Testis (tissue), 5 donors: ENCODE measurements at places on chromosomes 7 and 10. TPM values are rescaled to one million over a fixed set of nuclear protein-coding genes. Genes with fewer than 3 reads are reported as not detected.
A peak's percentile ranks its signal among the peaks of the same experiment; 100 is the strongest.

DNA sequence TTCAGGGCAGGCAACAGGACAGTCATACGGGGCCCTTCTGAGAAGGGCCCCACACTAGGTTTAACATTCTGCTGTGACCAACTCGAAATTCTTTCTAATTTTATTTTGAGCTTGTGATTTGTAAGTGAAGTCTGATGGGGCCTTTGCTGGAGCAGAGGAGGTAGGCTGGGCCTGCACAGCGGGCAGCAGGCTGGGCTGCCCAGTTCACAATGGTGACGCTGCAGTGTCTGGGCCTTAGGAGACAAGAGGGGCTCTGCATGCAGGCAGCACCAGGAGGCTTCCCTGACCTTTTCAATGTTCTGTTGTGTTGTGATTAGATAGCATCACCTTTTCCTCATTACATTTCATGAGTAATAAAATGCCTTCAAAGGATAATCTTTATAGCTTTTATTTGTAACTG lies 175.1 kb downstream of the CXCL12 start:
- H3K4me3 ChIP-seq: no peak overlapping the region
- DNase-seq: no peak
- H3K27ac ChIP-seq: no peak overlapping the region
- H3K4me1 ChIP-seq: peaks cover 19% of the 10 kb centered on the region
- no peaks in the 10 kb centered on the region for H3K27me3 ChIP-seq
- H3K36me3 ChIP-seq: no peaks in the 10 kb centered on the region

DNA sequence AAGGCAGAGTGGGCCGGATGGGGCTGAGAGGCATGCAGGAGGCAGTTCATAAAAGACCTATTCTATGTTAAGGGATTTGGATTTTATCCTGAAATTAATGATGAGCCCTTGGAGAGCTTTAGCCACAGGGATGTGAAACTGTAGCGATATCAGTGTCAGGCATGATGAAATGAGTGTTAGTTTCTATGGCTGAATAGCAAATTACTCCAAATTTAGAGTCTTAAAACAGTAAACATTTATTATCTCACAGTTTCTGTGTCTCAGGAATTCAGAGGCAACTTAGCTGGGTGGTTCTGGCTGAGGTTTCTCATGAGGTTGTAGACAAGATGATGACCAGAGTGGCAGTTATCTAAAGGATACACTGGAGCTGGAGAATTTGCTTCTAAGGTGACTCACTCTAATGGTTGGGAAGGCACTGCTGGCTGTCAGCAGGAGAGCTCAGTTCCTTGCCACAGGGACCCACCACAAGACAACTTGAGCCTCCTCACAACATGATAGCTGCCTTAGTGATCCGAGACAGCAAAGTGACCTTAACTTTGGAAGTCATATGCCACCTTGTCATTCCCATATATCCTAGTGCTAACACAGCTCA lies 36.7 kb upstream of the SFTPD start:
- H3K4me1 ChIP-seq: no peaks in the 10 kb centered on the region
- no peak overlapping the region for H3K4me3 ChIP-seq
- no peaks in the 10 kb centered on the region for H3K36me3 ChIP-seq
- H3K27me3 ChIP-seq: no peaks in the 10 kb centered on the region
- no peak overlapping the region for H3K27ac ChIP-seq

DNA sequence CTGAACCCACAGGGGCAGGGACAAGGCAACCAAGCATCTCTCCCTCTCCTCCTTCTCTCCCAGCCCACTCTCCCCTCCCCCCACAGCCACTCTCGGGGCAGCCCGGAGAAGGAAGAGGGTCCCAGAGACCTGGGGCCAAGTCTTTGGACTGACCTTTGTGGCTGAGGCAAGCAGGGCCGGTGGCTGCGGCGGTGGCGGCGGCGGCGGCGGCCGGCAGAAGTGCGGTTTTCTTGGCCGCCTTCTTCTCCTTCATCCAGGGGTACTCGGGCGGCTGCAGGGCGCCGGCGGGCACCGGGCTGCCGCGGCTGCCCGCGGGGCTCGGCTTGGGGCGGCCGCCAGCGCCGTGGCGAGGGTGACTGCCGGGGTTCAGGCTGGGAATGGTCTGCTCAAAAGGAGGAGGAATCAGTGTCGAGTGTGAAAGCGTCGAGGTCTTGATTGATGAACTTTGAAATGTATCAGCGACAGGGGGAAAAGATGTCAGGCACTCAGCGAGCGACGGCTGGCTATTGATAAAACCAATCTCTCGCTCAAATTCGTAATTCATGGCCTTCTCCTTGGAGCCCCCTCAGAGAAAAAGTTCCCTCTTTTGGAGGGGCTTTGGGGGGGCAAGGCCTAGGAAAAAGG lies 414 bp downstream of the HOXA2 start:
- no peak for DNase-seq
- H3K36me3 ChIP-seq: no peaks in the 10 kb centered on the region
- H3K4me1 ChIP-seq: no peaks in the 10 kb centered on the region

GRCh38 chr7:4799508-4800268 lies 24.3 kb downstream of the AP5Z1 start:
- peaks cover 2% of the 10 kb centered on the region for H3K4me1 ChIP-seq
- no peak for DNase-seq
- H3K36me3 ChIP-seq: no peaks in the 10 kb centered on the region
- no peak overlapping the region for H3K4me3 ChIP-seq

DNA sequence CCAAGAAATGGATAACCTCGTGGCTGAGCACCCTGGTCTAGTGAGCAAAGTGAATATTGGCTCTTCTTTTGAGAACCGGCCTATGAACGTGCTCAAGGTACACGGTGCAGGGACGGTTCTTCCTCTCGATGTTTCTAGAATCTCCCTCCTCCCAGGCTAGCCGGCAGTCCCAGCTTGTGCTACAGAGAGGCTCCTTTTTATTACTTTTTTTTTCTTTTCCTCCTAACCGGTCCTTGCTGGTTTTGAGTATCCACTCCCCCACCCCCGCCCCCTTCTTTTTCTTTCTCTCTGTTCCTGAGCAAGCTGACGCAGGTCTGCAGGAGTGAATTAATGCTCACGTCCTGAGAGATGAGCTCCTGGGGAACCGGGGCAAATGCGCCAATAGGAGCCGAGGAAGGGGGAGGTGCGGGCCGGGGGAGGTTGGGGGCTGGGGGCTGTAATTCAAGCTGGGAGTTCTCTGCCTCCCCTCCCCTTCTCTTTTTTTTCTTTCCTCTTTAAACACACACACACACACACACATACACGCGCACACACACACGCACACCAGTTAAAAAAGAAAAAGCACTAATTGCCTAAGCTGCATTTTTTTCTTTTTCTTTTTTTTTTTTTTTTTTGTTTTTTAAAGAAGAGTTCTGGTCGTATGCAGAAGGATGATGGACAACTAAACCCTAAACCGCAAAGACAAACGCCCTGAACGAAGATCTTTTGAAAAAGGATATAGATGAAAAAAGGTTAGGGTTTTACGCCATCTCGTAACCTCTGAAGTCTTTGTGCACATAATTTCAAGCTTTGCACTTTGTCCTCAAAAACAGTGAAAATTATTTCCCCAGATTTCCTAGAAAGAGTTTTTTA lies 6.6 kb downstream of the CPA2 start:
- H3K36me3 ChIP-seq: no peaks in the 10 kb centered on the region
- H3K27me3 ChIP-seq: no peaks in the 10 kb centered on the region
- DNase-seq: peak; percentile 29
- H3K4me3 ChIP-seq: peak overlapping the region; percentile 16

DNA sequence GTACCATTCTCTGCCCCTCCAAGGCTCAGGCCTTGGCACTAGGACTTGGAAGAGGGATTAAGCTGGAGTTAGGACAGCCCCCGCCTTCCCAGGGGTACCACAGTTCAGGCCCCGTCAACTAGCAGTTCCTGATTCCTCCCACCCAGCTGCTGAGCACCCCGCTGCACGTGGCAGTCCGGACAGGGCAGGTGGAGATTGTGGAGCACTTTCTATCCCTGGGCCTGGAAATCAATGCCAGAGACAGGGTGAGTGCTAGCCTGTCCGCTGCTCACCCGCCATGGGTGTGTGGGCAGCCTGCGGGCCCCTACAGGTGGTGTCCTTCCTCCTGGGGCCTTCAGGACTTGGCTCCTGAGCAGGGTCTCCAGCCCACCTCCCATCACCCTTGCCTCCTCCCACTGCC lies 2.0 kb upstream of the HOGA1 start:
- no peaks in the 10 kb centered on the region for H3K36me3 ChIP-seq
- H3K4me1 ChIP-seq: no peaks in the 10 kb centered on the region
- H3K27me3 ChIP-seq: no peaks in the 10 kb centered on the region

DNA sequence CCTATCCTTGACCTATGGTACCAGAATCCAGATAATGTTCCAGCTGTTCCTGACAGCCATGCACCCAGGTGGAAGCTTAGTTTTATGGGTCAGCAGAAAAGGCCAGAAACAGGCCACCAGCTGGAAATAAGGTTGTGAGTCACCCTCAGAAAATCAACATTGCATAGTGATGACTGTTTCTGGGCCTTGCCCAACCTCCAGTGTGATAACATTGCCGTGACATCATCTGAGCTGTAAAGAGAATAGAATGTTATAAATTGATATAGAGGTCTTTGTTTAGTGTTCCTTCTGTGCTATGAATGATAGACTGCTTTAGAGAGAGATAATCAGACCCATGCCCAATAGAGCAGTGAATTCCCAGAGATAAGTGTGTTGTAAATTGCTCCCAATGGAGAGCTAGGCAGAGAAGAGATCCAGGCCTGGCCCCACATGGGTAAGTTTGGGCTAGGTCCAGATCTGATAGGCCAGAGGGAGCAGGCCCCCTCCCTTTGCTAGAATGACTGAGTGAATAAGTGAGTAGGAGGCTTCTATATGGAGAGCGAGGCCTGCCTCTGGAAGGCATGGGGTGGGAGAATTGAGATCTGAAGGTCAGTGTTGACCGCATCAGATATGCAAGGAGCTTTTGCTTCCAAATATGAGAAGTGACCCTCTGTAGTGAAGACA lies 14.2 kb upstream of the HPS1 start:
- no peaks in the 10 kb centered on the region for H3K27me3 ChIP-seq
- DNase-seq: peak; percentile 52
- no peaks in the 10 kb centered on the region for H3K36me3 ChIP-seq
- H3K27ac ChIP-seq: peak overlapping the region; percentile 47
- peaks cover 16% of the 10 kb centered on the region for H3K4me1 ChIP-seq

DNA sequence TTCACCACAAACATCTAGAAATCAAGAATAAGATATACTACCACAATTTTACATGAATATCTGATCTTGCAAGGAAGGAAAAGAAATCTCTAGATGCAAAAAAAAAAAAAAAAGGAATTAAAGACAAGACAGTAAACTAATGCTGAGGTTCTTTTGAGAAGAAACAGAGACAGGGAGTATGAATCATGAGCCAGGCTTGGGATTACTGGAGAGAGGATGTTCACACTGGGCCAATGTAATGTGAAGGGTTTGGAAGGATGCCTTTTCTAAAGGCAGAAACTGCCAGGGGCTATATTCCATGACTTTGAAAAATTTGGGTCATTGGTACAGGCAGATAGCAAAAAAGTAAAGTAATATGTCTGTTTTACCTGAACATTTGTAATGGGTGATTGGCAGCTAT lies 573.0 kb upstream of the IGFBP3 start:
- H3K27ac ChIP-seq: no peak overlapping the region
- no peak overlapping the region for H3K4me3 ChIP-seq
- H3K36me3 ChIP-seq: no peaks in the 10 kb centered on the region
- H3K27me3 ChIP-seq: no peaks in the 10 kb centered on the region
- H3K4me1 ChIP-seq: no peaks in the 10 kb centered on the region

- H3K4me1 ChIP-seq: no peaks in the 10 kb centered on the region
Observed at GRCh38 chr7:83161186-83161585, 1.5 kb downstream of the PCLO start.

- H3K27ac ChIP-seq: no peak overlapping the region
- no peak for DNase-seq
- no peaks in the 10 kb centered on the region for H3K36me3 ChIP-seq
- no peaks in the 10 kb centered on the region for H3K4me1 ChIP-seq
Observed at GRCh38 chr10:106947643-106948042, 216.9 kb downstream of the SORCS1 start.

The ZNF518A gene
- total RNA-seq: 81.3 TPM

The CYP3A4 gene
- total RNA-seq: 1.8 TPM

The TMEM139 gene
- total RNA-seq: 1.1 TPM

The ERVW-1 gene
- 16.5 TPM for total RNA-seq
